ENCODE measurements at places on chromosomes 6 and 20. TPM values are rescaled to one million over a fixed set of nuclear protein-coding genes. Genes with fewer than 3 reads are reported as not detected.

The BPIFA2 gene
- total RNA-seq, result not detected

The RAB44 gene
- 0.75 TPM for total RNA-seq

The WFDC5 gene
- total RNA-seq, result not detected

The BTN1A1 gene
- not detected for total RNA-seq

The DDX43 gene
- total RNA-seq, result 1.6 TPM

The KIAA1755 gene
- total RNA-seq, result 7.1 TPM

The SYTL3 gene
- total RNA-seq, result 4.1 TPM

The SRC gene
- 210 TPM for total RNA-seq

The ADA gene
- 5.1 TPM for total RNA-seq

The HCK gene
- 11.7 TPM for total RNA-seq

Measured in mucosa of gallbladder (tissue), 1 donor.